NK-92 treated with Interleukin-12 subunit alpha and Interleukin-12 subunit beta, amount 100 ng/mL, for 24 hours (cell line): ENCODE measurements at places on chromosomes 1 and 21.
A peak's percentile ranks its signal among the peaks of the same experiment; 100 is the strongest.

DNA sequence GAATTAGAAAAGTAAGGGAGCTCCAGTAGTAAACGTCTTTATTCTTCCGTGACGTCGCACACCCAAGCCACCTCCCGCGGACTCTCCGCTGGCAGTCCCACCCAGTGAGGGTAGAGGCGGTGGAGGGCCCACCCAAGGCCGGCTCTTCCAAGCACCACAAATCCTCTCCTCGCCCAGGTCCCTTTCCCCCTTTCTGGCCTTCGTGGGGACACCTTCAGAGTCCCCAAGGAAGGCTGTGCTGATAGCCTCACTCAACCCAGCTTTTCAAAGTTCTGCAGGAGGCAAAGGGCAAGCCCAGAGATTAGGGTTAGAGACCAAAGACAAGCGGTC is 349 bp upstream of the GPN2 start:
- no peak for DNase-seq

DNA sequence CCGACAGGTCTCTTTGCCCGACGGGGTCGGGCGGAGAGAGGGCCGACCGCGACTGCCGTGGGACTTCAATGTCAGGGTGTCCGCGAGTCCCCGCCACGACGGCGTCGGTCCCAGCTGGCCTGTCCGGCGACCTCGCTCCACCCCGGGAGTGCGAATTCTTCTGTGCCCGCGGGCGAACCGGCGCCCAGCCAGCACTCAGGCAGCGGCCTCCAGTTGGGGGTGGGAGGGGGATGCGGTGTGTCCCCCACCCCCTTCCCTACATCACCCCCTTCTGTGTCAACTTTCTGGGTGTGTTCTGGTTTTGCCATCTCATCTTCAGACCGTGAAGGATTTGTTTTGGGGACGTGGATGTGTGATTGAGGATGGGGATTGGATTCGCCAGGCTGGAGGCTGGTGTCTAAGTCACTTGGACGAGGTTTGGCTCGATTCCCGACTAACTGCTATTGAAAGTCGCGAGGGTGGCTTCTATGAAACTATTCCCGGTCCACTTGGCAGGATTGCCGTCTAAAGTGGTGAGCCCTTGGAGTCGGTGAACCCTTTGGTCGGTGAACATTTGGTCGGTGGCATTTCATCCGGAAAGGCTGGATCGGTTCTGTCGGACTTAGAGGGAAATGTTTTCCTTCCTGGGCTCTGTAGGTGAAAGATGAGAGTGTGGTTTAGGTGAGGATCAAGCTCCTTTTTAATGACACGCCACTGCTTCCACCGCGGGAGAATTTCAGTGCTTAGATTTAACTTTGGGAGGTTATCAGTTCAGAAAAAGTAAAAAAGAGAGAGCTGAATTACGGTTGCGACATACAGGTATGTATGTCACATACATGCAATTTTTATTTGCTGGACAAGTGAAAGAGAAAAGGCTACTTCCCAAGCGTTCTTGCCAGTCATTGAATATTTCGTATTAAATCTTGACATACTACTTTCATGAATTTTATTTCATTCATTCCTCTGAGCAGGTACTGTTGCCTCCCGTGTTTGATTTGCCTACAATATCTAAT is 771 bp downstream of the ABCD3 start:
- no peak for DNase-seq

GRCh38 chr1:38207275-38207674 is 160.7 kb upstream of the POU3F1 start:
- DNase-seq: no peak

DNA sequence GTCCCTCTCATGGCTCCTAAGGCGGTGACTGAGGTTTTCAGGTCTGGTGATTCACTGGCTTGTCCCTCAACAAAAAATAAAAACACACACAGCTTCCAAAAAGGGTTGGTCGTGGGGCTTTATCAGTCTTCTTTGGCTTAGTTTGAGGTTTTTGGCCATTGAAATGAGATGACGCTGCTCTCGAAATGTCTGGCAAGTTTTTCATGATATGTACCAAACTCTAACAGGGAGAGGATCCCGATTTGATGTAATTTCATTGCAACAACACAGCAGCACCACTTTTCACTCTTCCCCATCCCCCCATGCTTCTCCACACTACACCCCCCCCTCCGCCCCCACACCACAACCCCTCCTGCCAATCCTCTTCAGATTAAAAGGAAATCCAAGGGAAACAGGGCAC is 187.1 kb upstream of the NFIA start:
- DNase-seq: no peak

DNA sequence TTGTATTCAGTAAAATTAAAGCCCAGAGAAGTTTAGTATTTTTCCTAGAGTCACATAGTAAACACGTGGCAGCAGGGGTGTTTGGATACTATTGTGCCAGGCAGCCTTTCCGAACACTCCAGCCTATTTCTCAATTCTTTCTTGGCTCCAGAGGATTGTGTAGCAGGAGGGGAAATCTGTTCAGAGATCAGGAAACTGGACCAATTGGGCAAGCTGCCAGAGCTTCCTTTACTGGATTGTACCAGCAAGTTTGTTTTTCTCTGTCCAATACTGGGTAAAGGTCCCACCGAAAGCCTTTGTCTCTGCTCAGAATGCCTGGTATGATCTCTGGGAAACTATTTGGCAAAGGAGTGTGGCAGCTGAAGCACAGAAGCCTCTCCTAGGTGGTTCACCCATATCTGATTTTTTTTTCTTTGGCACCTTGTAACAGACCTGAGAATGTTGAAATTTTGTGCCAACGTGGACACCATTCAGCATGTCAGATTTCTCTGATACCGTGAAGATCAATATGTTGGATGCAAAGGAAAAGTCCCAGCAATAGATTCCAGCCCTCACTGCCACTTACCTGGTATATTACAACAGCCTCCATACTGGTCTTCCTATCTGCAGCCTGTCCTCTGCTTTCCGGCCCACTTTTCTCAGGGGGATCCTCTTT is 126.2 kb downstream of the FGGY start:
- no peak for DNase-seq

DNA sequence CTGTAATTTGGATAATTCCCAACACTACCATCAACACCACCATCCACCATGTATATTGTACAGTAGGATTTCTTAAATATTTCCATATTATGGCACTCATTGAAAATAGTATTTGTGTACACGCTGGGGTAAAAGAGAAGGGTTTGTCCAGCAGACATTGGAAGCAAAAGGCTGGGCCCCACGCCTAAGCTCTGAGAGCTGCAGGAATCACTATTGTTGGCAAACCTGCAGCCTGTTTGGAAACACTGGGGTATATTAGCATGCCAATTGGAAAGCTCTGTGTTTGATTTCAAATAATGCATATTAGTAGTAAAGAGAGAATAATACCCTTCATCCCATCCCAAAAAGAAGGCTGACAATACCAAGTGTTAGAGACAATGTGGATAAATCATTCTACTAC is 81.5 kb upstream of the DPYD start:
- no peak for DNase-seq

DNA sequence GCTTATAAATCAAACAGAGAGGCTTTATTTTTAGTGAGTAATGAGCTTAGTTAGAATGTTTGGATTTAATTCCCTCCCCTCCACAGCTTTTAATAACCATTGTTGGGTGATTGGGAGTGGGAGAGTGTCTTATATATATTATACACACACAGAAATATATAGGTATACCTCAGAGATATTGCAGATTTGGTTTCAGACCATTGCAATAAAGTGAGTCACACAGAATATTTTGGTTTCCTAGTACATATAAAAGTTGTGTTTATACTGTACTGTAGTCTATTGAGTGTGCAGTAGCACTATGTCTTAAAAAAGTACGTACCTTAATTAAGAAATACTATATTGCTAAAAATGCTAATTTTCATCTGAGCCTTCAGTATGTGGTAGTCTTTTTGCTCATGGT is 44.4 kb downstream of the RPS6KC1 start:
- DNase-seq: no peak

DNA sequence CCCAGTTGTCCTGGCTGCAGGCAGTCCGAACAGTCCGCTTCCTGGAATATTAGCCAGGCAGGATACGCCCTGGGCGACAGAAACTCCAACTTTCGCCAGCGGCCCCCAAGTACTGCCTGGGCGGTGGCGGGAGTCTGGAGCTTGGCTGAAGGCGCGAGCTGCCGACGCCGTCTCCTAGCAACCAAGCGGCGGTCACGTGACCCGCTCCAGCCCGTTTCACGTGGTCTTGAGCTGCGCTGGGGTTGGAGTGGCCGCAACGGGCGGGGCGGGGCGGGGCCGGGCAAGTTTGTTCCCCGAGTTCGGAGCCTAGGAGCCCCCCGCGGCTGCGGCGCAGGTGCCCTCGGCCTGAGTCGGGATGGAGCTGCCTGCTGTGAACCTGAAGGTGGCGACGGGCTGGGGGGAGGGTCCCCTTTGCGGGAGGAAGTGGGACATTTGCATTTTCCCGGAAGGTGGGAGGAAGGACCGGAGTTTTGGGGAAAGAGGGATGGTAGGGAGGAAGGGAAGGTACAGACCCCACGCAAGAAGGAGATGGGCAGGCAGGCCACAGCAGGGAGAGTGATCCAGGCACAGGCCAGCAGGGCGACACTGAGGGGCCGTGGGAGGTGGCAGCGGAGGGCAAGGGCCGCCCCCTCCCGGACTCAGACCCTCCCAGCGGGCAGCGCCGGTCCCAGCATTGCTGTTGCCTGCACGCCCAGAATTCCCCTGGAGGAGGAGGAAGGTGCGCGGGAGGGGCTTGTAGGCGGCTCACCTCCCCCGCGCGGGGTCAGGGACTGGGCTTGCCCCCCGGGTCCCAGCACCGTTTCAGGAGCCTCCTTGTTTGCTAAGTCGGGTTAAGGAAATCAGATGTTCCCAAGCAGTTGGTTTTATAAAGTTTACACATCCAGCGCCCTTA is at the start of gene AGTRAP:
AGTRAP (plus strand) TSS at position 283 of the 892 bp plus-strand sequence; CDS start at position 356, 73 bp downstream.
- peak; percentile 55 for DNase-seq

DNA sequence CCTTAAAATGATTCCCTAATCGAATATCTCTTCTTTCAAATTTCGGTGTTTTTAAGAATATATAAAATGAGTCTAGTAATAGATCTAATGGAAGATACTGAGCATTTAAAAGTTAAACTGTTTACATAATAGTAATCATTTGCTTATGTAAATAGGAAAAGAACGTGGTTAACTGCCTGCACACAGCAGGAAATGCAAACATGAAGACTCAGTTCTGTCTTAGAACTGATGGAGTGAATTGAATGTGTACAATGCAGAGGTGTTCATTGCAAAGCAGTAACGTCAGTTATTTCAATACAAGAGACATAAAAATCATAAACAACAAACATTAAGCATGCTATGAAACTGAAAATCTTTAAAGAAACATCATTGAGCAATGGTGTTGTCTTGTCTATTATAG is 359.4 kb upstream of the ADAMTS5 start:
- no peak for DNase-seq

DNA sequence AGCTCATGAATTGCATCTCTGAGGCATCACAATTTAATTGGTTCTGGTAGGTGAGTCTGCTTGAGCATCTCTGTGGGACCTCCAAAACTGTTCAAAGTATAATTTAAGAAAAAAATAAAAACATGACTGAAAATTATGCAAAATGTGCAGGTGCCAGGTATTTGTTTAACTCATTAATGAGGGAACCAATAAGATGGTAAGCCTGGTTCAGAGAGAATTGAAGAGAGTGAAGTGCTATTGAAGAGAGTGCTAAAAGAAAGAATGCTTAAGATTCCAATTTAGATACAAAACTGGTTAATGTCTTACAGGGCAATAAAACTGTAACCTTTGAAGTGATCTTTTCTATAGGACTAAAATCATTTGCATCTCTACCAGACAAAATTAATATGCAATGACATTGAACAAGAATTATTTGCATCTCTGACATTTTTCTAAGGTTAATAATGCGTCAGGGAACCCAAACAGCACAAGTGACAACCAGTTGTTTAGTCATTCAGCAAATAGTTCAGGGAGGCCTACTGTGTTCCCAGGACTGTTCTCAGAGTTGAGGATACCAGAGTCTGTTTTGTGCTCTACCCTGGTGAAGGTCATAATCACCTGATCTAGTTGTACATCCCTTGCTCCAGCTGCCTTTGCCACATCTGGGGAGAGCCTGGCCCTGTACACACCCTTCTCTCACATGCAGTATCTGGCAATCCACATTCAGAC is 183.5 kb downstream of the PATJ start:
- DNase-seq: no peak

DNA sequence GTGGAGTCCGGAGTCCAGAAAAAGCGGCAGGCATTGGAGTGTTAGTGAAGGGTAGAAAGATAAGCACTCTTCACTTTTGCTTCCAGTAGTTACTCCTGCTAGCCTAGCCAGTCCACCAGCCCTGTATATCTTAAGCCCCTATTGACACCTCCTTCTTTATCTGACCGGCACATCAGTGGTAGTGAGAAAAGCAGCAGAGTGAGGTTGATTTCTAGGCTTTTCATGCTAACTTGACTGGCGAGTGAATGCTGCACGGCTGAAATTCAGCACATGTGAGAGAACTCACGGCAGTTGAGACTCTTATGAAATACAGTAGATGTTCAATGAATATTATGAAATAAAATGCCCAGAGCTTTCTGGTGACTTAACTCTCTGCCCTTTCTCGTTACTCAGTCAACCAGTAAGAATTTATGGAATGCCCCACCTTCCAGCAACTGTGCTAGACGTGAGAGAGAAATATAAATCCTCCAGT is 128.2 kb downstream of the CACHD1 start:
- no peak for DNase-seq

- DNase-seq: no peak
Measured at GRCh38 chr1:231678011-231678432, 51.4 kb downstream of the DISC1 start.

DNA sequence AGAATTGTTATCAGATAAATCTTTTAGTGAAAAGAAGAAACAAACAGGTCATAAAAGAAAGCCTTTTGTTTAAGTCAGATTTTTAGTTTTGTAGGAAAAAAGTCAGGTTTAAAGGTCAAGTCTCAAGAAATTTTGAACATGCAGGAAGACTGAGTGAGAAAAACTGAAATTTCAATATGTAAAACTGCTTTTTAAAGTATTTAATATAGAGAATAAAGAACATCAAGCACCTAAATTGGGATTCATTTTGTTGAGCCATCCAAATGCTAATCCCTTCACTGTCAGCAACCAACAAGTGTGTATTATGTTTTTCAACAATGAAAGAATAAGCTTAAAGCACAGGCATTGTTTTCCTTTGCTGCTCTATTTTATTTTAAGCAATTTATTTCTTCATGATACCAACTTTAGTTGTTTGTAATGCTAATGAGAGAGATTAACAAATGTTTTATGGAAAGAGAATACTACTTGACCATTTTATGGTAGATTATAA is 114.9 kb upstream of the SERTAD4 start:
- no peak for DNase-seq

GRCh38 chr1:63984930-63985290 is 211.1 kb downstream of the ROR1 start:
- no peak for DNase-seq

GRCh38 chr1:73635021-73635420 is 563.0 kb downstream of the LRRIQ3 start:
- DNase-seq: no peak

GRCh38 chr1:38814984-38815464 is 44.5 kb downstream of the RRAGC start:
- no peak for DNase-seq

DNA sequence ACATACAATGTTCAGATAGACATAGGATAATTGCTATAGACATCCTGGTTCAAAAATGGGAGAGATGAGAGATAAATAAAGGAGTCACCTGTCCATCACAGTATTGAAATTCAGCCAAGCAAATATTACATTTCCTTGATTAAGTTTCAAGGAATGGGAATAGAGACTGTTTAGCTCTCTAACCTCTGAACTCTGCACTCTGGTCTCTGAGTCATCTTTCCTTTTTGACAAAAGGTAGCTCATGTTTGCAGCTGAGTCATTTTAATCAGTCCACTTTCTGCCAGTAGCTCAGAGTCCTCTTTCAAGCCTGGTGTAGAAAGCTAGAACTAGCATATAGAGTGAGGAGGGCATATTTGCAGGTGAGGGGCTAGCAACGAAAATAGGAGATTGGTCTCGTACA is 51.4 kb upstream of the GJA8 start:
- DNase-seq: no peak
